ENCODE measurements at places on chromosomes 16 and 17.

DNA sequence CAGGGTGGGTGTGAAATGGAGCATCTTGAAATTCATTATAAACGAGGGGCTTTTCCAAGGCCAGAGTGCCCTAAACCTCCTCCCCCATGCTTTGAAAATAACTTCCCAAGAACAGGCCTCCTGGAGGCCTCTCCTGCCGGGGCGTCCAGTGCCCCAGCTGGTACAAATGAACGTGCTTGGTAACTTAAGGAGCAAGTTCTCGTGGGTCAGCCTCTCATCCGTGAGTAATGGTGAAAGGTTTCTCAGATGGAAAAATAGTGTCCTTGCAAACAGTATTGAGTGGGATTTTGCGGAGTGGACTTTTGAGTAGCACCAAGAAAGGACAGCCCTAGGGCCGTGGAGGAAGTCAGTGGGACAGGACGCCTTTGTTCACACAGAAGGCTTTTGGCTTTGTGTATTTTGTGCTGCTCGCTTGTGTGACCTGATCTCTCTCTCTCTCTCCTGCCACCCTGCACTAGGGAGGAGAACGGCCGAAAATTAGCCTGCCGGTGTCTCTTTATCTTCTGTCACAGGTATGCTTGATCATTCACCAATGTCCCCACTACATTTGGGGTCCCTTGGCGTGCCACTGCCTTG is 34.6 kb downstream of the CLEC16A start:
- DNase-seq, result no peak

- no peak for DNase-seq
Measured at GRCh38 chr16:88469615-88470395, 16.7 kb downstream of the ZFPM1 start.

DNA sequence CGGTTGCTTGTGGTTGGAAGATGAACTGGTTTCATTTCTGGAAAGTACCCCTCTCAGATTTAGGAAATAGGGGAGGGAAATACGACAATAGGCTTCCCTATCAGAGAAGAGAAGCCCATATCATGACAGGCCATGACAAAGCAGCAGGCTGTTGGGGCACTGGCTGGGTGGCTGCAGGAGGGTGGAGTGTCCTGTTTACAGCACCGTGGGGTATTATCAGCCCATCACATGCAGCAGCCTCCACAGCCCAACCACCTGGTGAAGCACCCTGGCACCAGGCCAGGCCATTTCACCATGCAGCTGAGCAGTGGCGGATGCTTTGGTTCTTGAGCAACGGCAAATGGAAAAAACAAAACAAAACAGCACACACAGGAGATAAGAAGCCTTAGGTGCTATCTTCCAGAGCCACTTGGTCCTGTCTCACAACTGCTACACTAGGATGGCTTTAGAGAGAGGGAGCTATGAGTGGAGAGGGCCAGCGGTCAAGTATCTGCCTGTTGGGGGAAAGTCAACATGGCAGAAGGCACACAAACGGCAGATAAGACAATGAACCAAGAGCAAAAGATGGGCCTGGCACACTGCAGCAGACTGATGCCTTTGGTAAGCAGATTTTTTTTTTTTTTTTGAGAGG is 24.2 kb downstream of the FAM117A start:
- peak; percentile 58 for DNase-seq

DNA sequence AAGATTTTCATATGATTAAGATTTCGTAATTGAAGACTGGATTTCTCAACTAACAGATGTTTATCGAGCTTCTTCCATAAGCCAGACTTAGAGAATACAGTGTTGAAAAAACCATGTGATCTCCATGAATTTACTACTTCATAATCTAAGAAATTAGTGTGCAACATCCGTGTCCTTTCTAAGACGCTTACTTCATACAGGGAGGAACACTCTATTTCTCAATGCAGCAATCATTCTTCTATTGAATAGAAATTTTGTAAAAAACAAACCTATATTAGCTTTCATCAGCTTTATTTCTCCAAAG is 946.3 kb downstream of the KCNJ2 start:
- DNase-seq, result no peak
